Sigmoid colon (tissue), 7 donors: ENCODE measurements at places on chromosomes 12 and 14. TPM values are rescaled to one million over a fixed set of nuclear protein-coding genes. Genes with fewer than 3 reads are reported as not detected.

The DDN gene
- total RNA-seq = not detected

DNA sequence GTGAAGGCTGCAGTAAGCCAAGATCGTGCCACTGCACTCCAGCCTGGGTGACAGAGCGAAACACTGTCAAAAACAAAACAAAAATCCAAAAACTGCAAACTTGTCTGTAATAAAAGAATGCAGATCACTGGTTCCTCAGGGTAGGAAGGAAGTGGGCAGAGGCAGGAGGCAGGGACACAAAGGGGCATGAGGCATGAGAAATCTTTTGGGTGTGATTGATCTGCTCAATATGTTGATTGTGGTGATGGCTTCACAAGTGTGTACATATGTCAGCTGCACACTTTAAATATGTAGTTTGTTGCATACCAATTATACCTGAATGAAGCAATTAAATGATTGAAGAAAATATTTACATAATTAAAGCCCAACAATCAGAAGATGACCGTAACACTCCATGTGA is 117.6 kb downstream of the CMAS start:
- no peak for DNase-seq
- H3K4me3 ChIP-seq = no peak overlapping the region
- H3K27me3 ChIP-seq = no peaks in the 10 kb centered on the region
- H3K36me3 ChIP-seq = no peaks in the 10 kb centered on the region

- no peak overlapping the region for H3K4me3 ChIP-seq
- no peaks in the 10 kb centered on the region for H3K36me3 ChIP-seq
- H3K4me1 ChIP-seq = no peaks in the 10 kb centered on the region
- peaks cover 46% of the 10 kb centered on the region for H3K27me3 ChIP-seq
Observed at GRCh38 chr12:120376416-120376815, 7.5 kb upstream of the MSI1 start.

DNA sequence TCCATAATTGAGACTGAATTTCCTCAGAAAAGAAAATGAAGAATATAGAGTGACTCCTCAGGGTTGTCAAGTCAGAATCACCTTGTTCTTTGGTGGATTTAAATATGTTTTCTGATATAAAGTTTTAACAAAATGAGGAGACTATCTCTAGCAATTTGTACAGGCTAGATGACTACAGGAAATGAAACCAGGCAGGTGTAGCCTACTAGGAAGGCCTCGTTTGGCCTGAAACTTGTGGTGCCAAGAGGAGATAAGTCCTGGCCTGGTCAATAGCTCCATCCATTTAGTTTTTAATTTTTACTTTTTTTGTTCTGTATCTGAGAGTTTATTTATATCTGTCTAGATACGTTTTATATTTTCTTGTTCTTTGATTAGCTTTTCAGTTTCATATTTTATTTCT is 41.5 kb downstream of the SNAPC1 start:
- DNase-seq = no peak
- no peak overlapping the region for H3K4me3 ChIP-seq
- no peaks in the 10 kb centered on the region for H3K27me3 ChIP-seq
- no peaks in the 10 kb centered on the region for H3K36me3 ChIP-seq
- no peaks in the 10 kb centered on the region for H3K4me1 ChIP-seq
- H3K27ac ChIP-seq = no peak overlapping the region

The HECTD1 gene
- total RNA-seq = 152 TPM

DNA sequence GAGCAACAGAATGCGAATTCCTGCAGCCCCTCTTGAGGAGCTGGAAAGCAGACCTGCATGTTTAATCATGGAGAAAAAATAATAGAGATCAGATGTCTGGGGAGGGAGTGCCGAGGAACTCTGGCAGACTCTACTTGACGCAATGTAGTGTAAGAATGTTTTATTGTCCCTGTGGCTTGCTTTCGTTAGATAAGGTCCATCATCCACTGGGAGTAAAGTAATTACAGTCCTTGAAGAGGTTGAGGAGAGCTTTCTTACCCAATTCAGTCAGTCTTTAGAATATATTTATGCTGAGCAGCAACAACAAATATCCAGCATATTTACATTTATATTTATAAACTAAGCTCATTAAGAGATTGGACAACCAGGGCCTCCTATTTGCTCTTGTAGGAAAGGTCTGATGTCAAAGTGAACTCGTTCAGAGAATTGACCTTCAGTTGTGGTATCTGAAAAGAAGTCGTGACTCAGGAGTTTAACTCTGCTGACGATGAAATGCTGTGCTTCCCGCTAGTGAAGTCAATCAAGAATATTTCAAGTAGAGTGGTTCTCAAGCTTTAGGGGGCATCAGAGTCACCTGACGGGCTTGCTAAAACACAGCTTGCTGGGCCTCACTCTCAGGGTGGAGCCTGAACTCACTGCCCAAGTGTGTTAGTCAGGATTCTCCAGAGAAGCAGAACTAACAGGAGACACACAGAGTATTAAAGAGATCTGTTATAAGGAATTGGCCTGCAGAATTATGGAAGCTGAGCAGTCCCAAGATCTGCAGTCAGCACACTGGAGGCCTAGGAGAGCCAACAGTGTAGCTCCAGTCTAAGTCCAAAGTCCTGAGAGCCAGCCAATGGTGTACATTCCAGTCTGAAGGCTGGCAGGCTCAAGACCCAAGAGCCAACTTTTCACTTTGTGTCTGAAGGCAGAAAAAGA is 139.3 kb upstream of the LMNTD1 start:
- no peak overlapping the region for H3K4me3 ChIP-seq
- DNase-seq = no peak
- no peak overlapping the region for H3K27ac ChIP-seq
- H3K4me1 ChIP-seq = no peaks in the 10 kb centered on the region

The MEG3 gene
- total RNA-seq = 37.8 TPM

The ZC3H10 gene
- 3.9 TPM for total RNA-seq

The TBC1D30 gene
- 0.36 TPM for total RNA-seq

DNA sequence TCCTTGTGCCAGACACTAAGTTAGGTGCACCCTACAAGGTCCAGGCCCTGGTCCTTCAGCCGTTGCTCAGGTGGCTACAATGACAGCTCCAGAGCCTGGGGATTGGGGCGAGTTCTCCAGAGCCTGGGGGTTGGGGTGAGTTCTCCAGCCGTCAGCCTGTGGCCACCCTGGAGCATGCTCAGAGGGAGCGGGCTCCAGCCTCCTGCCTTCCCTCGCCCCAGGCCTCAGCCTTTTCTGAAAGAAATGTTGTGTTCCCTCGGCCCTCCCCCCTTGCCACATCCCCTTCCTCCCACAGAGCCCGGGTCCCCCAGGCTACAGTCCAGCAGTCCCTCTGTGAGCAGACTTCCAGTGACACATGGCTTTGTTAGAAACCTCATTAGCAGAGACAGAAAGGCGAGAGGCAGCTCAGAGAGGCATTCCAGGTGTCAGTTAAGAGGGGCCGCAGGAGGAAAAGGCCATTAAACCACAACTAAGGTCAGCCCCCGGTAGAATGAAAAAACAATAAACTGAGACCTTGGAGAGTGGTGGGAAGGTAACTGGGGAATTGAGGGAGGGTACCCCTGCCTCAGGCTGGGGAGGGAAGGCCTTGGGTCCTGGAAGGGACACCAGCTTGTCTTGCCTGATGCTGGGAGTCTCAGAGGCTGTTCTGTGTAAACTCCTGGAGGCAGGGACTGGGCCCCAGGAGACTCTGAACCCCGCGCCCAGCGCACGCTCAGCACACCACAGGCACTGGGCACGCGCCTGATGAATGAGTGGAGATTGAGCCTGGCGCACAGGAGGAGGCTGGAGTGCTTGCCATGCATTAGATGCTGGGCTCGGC is 23.1 kb upstream of the COL2A1 start:
- no peaks in the 10 kb centered on the region for H3K27me3 ChIP-seq
- H3K4me1 ChIP-seq = no peaks in the 10 kb centered on the region
- no peak overlapping the region for H3K4me3 ChIP-seq
- H3K27ac ChIP-seq = no peak overlapping the region

GRCh38 chr14:73610687-73611086 is 1.6 kb upstream of the ACOT6 start:
- no peaks in the 10 kb centered on the region for H3K36me3 ChIP-seq
- H3K27ac ChIP-seq = no peak overlapping the region
- no peaks in the 10 kb centered on the region for H3K27me3 ChIP-seq
- no peak for DNase-seq

GRCh38 chr12:90086281-90086680 is 377.6 kb upstream of the ATP2B1 start:
- no peaks in the 10 kb centered on the region for H3K36me3 ChIP-seq
- peaks cover 5% of the 10 kb centered on the region for H3K4me1 ChIP-seq
- no peak overlapping the region for H3K27ac ChIP-seq
- no peaks in the 10 kb centered on the region for H3K27me3 ChIP-seq
- no peak overlapping the region for H3K4me3 ChIP-seq
